ENCODE measurements at places on chromosomes 4 and X.

DNA sequence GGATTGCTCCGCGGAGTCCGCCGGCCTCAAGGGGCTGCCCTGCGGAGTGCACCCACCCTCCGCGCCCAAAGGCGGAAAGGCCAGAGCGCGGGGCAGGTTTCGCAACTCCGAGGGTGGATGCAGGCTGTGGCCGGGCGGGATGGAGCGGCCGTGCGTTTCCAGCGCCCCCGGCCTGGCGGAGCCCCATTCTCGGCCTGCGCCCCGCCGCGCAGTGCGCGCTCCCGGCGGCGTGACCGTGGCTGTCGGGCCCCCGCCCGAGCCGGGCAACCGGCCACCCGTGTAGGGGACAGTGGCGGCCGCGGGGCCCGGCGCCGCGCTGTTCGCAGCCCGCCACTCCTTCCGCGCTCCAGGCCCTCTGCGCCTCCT lies 331 bp downstream of the SETD7 start:
- DNase-seq: no peak

DNA sequence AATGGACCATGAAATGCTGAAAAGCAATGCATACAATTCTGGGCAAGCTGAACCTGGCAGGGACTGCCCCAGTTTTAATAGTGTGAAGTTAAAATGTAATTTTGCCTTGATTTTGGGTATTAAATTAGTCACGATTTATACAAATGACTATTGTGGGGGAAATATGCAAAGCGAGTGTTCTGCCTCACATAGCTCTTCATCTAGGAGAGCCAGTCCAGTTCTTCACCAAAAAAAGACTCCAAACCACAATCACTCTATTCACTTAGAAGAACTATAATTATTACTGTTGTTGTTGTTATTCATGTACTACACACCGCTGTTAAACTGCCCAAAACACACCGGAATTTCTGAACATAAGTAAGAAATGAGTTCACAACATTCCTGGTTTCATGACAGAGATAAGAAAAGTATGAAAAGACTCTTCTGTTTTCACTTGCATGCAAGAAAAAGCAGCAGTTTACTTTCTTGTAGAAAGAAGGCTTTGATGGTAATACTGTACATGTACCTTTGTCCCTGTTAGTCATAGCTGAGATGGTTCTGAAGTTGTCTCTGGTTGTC lies 101.9 kb downstream of the QRFPR start:
- DNase-seq: no peak

DNA sequence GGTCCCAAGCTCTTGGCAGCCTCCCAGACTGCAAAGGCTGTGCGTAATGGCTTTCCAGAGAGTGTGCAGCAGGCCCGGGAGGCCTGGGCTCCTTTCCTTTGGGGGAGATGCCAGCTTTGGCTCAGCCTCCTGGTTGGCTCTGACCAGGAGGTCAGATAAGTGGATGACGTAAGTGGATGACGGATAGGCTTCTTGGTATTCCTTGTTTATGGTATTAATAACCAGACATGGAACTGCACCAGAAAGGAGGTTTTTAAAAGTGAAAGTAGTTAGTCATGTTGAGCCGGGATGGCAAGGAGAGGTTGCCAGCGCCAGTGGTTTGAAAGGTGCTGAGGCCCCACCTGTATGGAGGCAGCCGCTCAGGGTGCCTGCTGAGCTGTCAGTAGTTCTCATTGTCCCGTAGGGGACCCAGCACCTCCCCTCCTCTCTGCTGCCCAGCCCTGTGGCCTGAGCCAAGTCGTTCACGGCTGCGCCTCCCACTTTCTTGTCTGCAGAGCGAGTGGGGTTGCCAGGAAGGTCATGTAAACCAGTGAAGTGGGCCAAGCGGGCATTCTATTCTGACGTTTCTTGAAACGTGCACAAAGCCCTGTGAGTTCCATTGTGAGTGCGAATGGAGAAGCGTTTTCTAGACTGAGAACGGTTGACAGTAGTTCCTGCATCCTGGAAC lies 28.7 kb upstream of the STOX2 start:
- no peak for DNase-seq

DNA sequence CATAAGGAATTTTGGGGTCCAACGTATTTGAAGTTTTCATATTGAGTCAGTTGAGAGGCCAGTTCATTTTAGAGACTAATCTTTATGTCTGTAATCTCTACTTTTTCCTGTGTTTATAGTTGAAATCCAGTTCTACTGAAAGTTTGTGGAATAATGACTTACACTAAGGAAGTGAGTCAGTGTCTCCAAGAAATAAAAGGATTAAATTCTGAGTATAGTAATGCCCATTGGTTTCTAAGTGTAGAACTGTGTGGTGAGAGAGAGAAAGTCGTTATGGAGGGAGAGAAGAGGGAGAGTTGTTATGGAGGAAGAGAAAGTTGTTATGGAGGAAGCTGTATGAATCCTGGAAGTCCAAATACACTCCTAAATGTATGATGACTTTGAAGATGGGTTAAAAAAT lies 264.6 kb upstream of the HAND2 start:
- DNase-seq: no peak

- DNase-seq: no peak
Observed at GRCh38 chr4:65645185-65645584, 25.1 kb downstream of the EPHA5 start.

DNA sequence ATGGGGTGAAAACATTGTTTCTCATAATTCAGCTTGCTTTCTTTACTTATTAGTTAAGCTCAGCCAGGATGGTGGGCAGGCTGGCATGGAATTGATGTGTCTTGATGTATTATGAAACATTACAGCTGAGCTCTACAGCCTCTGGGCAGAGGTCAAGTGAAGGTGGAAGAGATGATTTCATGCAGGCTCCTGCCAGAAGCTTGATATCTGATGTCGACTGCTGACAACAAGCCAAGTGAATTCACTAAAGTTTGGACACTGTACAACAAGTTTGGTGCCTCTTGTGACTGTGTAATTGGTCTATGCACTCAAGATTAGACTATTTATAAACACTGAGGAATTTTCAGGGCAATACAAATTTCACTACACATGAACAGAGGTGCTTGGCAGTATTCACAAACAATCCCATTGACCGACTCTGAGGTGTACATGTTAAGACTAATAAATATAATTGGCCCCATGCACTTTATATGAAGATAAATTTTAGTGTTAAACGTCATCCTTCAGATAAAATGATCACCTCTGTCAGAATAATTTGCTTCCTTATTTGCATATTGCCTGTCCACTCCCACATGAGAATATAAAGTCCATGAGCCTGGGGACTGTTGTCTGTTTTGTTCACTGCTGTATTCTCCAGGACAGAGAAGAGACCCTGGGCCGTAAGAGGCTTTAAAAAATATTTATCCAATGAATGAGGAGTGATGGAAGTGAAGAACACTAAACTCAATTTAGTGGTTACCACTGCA lies 612.2 kb downstream of the IQCM start:
- DNase-seq: no peak

DNA sequence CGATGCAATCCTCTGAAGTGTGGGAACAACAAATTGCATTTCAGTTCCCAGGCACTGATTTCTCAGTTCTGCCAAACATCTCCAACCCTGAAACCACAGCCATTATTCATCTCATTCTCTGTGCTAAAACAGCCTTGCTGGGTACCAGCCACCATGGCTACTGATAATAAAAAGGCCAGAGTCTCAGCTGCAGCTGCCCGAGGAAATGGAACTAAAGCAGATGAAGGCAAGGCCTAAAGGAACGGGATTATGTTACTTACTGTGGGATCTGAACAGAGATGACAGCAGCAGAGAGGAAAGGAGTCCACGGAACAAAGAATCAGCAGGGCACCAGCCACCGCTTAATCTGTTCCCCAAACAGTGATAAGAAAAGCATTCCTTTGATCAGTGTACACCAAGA lies 155.7 kb downstream of the PAPSS1 start:
- no peak for DNase-seq

GRCh38 chr4:73704314-73705055 lies 35.9 kb upstream of the CXCL8 start:
- DNase-seq: no peak

DNA sequence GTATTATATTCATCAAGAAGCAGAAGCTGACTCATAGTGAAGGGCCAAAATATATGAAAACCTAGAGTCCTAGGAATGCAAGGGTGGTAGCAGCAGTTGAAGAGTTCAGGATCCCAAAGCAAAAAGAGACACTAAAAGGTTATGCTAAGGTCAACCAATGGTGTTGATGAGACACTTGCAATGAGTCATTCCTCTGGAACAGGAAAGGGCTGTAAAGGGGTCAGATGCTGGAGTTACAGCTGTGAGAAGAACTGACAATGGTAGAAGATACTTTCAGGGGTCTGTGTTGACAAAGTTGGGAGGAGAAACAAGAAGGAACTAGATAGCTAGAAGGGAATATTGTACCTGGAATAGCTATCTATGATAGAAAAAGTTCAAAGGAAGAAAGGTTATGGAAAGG lies 47.5 kb downstream of the ZGRF1 start:
- no peak for DNase-seq

DNA sequence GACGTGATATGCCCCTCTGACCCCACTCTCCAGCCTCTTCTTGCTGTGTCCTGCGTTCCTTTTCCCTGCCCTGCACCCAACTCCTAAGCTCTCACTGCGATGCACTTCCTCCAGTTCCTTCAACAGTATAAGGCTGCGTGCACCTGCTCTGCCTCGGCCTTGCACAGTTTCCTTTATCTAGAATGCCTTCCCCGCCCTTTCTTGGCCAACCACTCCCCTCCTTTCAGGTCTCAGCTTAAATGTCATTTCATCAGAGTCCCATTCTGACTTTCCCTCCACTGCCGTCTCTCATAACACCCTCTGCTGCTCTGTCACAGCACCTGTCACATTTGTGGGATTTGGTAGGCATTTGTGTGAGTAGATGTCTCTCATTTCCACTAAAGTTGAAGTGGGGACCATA lies 58.4 kb upstream of the NEIL3 start:
- no peak for DNase-seq

DNA sequence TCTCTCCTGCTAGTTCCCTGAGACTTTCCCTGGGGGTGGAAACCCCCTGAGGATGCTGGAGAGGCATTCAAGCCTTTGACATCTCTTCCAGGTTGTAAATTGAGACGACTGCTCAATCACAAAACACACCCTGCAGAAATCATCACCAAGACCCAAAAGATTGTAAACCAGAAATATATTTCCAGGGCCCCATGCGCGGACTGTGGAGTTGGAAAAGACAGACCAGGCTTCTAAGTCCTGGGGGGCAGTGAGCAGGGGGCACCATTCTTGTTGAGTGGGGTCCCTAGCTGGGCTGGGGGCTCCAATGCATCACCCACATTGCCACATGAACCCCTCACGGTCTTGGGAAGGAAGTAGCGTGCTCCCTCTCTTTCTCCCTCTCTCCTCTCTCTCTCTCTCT lies 87.9 kb upstream of the C4orf50 start:
- DNase-seq: no peak

GRCh38 chr4:140238351-140239056 lies 84.5 kb upstream of the MAML3 start:
- no peak for DNase-seq

DNA sequence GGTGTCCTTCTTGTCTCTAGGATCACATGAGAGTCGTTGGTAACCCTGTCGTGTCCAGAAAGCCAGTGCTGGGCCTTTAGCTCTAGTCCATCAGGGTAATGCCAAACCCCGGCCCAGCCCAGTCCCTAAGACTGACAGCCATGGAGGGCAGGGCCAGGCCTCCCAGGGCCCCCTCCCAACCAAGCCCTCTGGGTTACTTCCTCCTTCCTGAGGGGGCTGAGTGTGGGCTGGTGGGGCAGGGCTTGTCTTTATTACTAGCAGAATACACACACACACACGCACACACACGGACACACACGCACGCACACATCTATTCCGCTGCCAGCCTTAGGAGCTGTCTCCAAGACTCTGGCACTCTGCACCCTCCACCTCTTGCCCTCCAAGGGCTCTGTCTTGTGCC lies 35.6 kb upstream of the CDKN2AIP start:
- DNase-seq: no peak

DNA sequence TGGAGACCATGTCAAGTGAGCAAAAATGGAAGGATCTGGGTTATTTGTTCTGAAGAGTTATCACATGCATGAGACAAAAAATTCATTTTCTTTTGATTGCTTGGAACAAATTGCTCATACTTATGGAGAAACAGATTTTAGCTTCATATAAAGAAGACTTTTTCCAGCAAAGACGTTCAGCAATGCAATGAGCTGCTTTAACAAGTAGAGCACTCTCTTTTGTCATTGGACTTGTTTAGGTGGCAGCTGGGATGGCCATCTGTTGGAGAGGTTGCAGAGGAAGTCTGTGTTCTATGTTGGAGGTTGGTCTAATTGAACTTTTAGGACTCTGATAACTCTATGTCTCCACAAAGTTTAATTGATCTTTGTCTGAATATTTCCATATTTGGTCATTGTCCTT lies 19.9 kb upstream of the CEP135 start:
- no peak for DNase-seq

- no peak for DNase-seq
Observed at GRCh38 chr4:138833974-138834373, 181.6 kb upstream of the NOCT start.

- no peak for DNase-seq
Observed at GRCh38 chr4:141501395-141501794, 135.0 kb upstream of the IL15 start.

DNA sequence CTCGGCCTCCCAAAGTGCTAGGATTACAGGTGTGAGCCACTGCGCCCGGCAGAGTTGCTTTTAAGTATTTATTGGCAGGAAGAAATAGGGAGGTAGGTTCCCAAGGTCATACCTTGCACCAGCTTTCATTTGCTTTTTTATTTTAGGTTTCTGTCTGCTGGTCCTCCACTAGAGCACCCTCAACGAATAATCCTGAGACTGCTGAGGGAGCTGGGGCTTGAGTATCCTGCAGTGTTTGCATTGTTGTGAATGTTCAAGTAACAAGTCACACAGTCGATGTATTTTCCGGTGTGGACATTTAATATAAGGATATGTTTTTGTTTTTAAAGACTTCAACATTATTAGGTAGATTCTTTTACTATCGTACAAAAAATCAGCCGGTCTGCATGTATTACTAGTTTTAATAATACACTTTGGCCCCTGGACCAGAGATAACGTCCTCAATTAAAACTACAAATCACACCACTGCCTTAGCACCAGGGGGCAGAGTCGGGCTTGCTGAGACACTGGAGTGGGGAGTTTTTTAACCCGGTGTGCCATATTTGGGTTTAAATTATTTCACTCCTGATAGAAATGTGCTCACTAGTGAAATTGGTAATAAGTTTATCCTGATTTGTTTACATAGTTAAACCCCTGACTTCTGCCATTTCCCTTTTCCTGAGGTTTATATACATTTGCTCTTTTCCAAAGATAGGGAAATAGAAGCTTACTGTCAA lies 11.6 kb downstream of the SMIM20 start:
- DNase-seq: peak; percentile 41

DNA sequence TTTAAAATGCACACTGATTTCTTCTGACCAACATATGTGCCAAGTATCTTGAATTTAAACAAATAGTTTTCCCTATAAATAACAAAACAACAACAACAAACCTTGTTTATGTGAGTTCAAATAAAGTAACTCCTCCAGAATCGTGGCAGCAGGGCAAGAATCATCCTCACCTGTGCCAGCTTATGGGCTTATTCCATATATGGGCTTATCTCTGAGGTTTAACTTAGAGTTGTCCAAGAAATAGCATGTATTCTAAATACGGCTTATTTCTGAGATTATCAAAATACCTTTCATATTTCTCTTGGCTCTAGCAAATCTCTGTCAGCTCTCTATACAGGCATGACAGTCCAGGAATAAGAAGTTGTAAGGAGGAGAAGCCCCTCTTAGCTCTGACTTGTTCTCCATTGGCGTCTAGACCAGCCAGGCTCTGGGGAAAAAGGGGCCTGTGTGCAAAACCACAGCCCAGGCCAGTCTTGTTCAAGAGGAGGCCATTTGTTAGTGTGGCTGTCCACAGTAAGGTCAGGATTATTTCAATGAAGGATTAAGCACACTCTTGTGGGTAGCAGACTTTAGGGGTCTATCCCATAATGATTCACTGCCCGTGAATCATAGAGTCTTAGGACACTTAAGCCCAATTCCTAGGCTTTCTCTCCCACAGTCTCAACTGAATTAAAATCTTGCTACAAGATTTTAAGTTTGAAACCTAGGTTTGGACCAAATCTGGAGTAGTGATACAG lies 63.2 kb downstream of the FRAS1 start:
- no peak for DNase-seq

Measured in stimulated activated CD4-positive, alpha-beta T cell treated with anti-CD3 and anti-CD28 coated beads, Interleukin-2, amount 100 ng/mL, for 24 hours (primary cell).